ENCODE measurements at places on chromosomes 16 and 17.

- DNase-seq, result peak; percentile 69
These were observed 7.5 kb downstream of the LDHD start for GRCh38 chr16:75108792-75109731.

DNA sequence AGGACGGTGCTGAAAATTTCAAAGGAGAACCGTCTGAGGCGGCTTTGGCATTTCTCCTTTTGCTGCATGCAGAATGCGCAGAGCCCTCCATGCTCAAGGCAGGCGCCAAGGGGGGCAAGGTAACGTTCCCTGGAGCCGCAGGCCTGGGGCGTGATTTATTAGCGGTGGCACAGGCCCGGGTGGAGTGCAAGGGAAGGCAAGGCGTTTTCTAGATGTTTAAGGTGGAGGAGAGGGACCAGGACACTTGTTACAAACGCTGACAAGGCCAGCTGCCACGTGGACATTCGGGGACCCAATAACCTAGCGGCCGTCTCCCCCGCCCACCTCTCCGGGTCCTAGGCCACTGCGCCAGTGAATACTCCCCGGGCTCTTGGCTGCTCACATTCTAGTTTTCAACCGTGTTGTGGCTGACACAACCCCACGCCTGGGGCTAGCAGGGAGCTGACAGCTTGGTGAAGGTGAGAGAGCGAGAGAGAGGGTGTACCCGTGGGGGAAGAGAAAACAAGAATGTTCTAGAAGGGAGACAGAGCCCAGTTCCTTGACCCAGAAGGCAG lies 250.1 kb downstream of the C16orf95 start:
- DNase-seq, result no peak

- peak; percentile 96 for DNase-seq
These were observed at the start of gene GLG1 for GRCh38 chr16:74606521-74607309. TSS of gene GLG1 (minus strand) at chr16:74607114. CDS start at chr16:74607094, 20 bp downstream.

DNA sequence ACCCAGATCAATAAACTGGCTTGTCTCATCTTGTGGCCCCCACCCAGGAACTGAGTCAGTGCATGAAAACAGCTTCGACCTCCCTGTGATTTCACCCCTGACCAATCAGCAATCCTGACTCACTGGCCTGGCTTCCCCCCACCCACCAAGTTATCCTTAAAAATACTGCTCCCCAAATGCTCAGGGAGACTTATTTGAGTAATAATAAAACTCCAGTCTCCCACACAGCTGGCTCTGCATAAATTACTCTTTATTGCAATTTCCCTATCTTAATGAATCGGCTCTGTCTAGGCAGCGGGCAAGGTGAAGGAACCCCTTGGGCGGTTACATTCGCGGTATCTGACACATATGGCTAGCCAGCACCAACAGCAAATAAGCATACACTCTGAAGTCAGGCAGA lies 9.8 kb upstream of the RABEP1 start:
- DNase-seq, result no peak

DNA sequence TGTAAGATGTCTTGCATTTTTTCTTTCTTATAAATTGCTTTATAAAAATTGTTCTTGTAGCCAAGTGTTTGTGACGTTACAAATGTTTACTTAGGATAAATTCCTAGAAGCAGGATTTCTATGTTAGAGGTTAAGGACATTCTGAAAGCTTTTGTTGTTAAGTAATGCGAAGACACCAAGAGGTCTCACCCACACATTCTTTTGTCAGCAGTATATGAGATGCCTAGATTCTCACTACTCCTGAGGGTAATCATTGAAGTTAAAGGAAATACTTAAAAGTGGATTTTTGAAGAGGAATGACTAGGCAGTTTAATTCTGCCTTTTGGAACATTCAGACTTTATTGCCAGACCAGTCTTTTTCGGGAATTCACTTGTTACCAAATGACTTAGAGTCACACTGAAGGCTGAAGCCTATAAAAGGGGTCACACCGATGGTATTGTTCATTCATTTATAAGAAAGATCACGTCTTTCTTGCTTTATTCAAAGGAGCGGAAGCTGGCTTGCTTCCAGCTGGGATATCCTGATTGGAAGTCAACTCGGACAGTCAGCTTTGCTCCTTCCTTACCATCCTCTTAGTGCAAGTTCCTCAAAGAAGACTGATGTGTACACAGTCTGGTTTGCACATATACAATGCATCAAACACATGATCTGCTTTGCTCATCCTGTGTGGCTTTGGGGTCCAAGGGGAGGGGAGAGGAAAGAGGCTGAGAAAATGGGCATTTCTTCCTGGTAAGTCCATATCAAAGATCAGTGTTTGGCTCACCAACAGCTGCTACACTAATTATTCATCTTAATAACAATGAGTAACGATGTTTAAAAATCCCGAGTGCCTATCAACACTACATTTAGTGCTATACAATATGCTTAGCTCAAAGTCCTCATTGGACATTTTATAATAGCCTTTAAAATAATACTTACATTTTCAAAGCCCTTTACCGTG lies 160.0 kb downstream of the MAP2K6 start:
- DNase-seq, result no peak

- DNase-seq, result peak; percentile 35
These were observed 37.4 kb downstream of the DHX38 start for GRCh38 chr16:72131036-72131435.

GRCh38 chr17:73863761-73864535 lies 219.7 kb upstream of the SDK2 start:
- no peak for DNase-seq

DNA sequence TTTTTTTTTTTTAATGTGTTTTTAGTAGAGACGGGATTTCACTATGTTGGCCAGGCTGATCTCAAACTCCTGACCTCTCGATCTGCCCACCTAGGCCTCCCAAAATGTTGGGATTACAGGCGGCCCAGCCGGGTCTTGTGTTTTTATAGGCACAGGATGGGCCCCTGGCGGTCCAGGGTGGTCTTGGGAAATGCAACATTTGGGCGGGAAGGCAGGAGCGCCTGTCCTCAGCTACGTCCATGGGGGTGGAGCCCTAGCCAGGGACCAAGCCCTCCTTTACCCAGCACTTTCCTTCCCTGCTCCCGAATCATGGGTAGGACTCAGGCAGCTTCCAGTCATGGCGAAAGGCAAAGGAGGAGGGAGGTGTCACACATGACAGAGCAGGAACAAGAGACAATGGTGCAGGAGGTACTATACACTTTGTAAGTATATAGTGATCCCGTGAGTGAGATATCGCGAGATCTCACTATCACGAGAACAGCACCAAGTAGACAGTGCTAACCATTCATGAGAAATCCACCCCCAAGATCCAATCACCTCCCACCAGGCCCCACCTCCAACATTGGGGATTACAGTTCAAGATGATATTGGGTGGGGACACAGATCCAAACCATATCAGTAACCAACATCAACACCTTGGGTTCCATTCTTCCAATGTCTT lies 226.7 kb upstream of the WSCD1 start:
- no peak for DNase-seq

GRCh38 chr17:17527534-17527933 lies 31.3 kb upstream of the RASD1 start:
- no peak for DNase-seq

GRCh38 chr16:66905633-66906539 lies 12.8 kb downstream of the CDH16 start:
- peak; percentile 90 for DNase-seq

DNA sequence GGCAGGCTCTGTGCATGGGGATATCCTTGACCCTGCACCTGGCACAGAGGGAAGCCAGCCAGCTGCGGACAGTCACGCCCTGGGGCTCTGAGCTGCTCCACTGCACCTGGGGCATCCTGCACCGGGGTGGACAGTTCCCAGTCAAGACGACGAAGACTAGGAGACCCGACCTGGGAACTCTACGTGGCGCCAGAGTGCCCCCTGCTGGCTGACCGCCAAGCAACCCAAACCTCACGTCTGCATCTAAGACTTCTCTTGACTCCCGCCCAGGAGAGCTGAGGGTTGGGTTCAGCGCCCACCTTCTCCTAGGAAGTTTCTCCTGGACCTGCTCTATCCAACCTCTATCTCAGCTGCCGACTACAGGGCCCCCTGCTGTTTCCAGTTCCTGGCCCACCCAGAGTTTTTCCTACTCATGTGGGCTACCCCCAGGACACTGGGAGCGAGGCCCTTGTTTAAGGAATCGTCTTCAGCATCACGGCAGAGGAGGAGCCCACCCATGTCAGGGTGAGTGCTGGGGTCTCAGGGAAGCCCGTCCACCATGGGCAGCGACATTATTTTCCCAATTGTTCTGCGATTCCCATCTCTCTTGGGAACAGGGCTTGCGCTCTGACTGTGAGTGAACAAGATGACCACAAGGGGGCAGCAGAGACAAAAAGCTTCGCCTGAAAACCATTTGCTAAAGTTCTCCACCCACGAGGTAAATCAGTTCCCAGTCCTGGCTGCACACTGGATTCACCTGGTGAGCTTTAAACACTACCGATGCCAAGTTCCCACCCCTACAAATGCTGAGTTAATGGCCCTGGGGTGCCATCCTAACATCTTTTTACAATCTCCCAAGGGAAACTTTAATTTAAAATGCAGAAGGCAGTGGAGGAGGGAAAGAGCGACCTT lies 29.3 kb downstream of the TLE7 start:
- peak; percentile 89 for DNase-seq

- DNase-seq, result no peak
These were observed 271.4 kb downstream of the MAF start for GRCh38 chr16:79329166-79329521.

DNA sequence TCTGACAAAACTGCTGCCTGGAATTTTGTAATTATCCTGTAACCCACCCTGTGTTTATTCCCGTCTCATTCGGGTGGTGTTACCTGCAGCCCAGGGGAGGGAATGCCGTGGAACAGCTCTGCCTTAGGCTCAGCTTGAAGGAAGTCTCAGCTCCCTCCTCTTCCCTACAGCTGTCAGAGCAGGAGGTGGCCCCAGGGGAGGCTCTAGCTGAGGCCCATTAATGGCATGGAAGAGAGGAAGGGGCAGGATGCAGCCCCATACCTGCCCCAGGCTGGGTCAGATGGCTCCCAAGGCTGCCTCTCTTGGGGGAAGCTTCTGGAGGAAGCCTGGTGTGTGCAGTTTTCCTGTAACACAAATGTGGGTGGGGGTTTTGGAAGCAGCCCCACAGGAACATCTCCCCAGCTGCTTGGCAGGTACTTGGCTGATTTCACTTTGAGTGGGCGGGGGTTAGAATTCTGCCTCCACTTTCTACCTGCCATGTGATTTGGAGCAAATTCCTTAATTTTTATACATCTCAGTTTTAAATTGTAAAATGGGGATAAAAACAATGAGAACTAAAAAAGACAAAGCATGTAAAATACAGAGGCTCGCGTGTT lies 103.9 kb downstream of the MGAT5B start:
- DNase-seq, result no peak

DNA sequence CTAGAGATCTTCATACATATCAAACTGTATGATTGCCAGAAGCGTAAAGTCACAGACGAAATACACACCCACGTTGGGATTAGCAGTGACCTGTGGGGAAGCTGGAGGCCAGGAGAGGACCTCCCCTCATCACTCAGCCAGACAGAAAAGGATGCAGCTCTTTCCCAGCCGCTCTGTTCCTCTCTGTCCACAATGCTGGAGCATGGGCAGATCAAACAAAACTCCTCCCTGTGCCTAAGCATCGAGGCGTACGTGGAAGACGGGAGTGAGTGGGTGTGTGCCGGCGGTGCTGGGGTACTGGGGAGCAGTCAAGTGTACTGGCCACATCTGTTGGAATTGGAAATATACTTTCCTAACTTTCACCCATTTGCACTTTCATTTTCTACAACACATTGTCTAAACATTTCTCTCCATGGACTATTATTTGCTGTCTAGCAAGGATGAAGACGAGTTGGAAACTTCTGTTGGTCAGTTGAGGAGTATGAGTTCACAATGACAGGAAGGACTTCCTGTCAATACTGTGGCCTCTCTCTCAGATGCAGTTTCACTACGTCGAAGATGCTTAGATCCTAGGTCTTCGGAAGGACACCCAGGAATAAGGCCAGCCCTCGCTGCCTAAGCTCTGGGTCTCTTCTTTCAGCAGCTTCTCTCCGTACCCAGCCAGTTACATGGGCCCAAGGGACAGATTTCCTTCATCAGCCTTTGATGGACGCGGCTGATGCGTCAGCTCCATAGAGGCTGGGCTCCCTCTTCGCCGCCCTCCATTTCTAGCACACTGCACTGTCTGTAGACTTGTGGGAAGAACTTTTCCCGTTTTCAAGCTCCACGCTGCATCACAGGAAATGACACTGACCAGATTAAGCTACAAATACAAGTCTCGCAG lies 30.6 kb upstream of the ENDOV start:
- no peak for DNase-seq

DNA sequence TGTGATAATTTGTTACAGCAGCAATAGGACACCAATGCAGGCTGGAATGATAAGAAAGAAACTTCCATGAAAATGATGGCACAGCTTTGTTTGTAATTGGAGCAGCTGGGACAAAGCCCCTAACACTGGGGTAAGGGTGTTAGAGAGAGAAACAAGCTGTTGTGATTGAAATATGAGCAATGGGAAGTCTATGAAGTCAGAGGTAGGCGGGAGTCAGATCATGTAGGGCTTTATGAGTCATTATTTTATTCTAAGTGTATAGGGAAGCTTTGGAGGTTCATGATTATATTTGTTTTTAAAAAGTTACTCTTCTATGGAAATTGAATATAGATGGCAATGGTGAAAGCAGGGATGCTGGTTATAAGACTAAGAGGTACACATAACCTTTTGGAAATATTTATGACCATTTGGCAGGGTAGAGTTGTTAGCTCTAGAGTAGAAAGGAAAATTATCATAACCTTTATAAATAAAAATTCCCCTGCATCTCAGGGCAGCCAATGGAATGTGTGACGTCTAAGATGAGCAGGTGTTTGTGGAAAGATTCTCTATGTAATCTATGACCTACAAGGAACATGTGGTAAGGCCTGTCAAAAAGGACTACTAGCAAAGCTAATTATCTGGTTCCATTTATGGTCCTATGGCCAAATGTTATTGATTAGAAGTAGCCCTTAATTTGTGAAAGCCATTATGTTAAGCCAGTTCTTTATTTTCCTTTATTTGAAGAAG lies 85.6 kb downstream of the KCNJ2 start:
- DNase-seq, result no peak

DNA sequence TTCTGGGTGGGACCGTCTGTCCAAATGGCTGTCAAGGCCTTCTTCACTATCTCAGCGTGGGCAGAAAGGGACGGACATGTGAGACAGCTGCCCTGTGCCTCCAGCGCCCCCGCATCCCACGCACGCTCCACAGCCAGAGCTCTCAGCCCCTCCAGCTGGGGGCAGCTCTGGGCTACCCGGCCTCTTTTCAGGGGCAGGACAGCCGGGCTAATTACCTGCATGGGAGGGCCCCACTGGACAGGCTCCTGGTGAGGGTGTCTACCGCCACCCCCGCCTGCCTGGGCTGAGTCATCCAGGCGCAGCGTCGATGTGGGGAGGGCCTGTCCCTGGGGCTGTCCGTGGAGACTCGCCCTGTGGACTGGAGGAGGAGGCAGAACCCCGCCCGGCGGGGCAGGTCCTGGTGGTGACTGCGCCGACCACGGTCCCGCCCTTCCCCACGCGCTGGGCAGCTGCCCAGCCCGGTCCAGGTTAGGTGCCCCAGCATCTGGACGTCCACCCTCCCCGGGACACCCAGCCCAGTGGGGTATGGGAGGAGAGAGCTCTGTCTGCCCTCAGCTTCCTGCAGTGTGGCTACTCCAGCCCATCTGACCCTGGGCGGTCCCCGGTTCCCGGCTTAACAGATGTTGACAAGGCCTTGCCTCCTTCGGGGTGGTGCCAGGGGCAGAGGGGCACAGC lies 5.9 kb upstream of the METRNL start:
- no peak for DNase-seq

GRCh38 chr17:19384723-19385391 lies 2.1 kb downstream of the MFAP4 start:
- DNase-seq, result peak; percentile 63

Data from H7 (cell line).